Choroid plexus epithelial cell (primary cell): ENCODE measurements at places on chromosomes 12 and 14.

GRCh38 chr12:74988156-74988555, 221.5 kb downstream of the KCNC2 start:
- no peak for DNase-seq

- no peak for DNase-seq
These were observed 27.5 kb downstream of the ADGRD1 start for GRCh38 chr12:130981074-130981742.

DNA sequence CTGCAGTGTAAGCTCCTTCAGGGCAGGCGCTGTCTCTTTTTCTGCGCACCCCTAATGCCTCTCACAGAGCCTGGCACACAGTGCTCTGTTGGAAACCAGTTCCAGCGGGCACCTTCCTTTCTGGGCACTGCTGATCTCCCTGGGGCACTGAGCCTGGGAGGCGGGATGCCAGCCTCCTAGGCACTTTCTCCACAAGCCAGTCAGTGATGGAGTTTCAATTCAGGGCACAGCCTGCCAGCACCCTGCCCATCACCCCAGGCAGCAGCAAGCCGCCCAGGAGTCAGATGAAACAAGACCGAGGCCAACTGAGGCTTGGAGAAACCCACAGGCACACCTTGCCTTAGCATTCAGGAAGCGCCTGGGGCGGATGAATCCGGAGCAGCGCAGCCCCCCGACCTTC, 5.7 kb upstream of the CTDSP2 start:
- no peak for DNase-seq

DNA sequence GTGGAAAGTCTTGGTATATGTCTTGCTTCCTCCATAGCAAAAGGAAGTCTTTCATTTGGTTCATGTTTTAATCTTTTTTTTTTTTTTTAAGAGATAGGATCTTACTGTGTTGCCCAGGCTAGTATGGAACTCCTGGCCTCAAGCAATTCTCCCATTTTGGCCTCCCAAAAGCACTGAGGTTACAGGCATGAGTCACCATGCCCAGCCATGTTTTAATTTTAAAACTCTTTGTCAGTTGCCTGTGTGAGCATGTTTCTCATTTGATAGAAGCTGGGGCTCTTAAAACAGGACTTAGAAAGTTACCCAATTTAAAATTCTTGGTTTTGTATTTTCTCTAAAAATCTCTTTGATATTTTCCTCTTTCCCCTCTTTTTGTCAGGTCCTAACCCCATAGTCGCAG, 45.0 kb upstream of the REP15 start:
- no peak for DNase-seq

GRCh38 chr14:49955024-49955423, 62.1 kb downstream of the ARF6 start:
- no peak for DNase-seq

- DNase-seq = no peak
These were observed 297.3 kb upstream of the FAR2 start for GRCh38 chr12:28851781-28852180.

DNA sequence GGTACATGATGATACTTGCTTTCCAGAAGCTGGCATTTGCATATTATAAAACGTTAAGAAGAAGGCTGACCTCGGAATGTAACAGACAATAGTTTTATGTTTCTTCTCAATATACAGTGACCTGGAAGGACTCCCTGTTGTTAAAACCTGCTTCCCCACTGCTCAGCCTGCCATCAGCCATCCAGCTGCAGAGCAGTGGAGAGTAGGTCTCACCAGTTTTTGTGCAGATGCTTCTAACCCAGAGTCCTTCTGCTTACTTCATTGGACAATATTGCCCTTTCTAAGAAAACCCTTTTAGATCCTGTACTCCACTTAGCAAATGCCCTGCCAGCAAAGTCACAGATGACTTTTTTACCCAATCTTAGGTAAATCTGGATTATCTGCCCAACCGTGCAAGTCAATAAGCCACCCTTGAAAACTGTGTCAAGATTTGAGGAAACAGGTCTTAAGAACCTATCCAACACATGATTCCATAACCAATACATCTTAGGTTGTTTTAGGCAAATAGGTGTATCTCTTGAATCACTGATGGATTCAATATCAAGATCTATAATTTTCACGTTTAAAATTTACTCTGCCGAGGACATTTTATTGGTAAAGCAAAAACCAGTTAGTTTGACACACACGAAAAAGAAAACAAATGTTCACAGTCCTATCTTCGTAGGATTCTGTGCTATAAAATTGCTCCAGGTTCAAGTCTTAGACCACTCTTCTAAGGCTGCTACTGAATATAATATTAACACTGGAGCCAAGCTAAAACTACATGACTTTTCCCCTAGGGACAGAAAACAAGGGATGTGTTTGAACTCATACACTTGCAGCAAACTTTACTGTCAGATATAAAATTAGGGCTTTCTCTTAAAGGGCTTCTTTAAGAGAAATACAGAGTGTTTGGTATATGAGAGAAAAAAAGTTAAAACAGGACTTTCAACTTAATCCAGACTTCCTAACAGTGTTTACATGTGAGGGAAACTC, 5.7 kb downstream of the PHLDA1 start:
- peak; percentile 82 for DNase-seq

GRCh38 chr14:100297320-100298300, 8.6 kb downstream of the SLC25A29 start:
- DNase-seq = peak; percentile 89

GRCh38 chr12:60872219-60872618, 1276.4 kb downstream of the SLC16A7 start:
- no peak for DNase-seq

DNA sequence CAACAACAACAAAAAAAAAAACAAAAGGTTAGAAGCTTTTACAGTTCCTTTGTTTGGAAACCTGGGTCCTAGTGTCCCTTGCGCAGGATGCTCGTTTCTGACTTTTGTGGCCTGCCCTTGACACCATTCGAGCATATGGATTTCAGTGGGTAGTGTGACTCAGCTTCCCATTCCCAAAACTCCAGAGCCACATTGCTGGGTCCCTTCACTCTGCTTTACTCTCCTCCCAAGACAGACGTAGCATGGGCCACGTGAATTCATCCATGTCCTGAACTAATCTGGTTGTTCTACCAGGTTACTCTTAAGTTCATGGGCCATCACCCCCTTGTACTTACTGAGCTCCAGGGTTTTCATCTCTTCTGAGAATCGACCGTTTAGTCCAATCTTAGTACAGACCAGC, 68.0 kb upstream of the MAX start:
- DNase-seq = no peak

- DNase-seq = no peak
These were observed 177.8 kb upstream of the EEA1 start for GRCh38 chr12:93106910-93107309.

DNA sequence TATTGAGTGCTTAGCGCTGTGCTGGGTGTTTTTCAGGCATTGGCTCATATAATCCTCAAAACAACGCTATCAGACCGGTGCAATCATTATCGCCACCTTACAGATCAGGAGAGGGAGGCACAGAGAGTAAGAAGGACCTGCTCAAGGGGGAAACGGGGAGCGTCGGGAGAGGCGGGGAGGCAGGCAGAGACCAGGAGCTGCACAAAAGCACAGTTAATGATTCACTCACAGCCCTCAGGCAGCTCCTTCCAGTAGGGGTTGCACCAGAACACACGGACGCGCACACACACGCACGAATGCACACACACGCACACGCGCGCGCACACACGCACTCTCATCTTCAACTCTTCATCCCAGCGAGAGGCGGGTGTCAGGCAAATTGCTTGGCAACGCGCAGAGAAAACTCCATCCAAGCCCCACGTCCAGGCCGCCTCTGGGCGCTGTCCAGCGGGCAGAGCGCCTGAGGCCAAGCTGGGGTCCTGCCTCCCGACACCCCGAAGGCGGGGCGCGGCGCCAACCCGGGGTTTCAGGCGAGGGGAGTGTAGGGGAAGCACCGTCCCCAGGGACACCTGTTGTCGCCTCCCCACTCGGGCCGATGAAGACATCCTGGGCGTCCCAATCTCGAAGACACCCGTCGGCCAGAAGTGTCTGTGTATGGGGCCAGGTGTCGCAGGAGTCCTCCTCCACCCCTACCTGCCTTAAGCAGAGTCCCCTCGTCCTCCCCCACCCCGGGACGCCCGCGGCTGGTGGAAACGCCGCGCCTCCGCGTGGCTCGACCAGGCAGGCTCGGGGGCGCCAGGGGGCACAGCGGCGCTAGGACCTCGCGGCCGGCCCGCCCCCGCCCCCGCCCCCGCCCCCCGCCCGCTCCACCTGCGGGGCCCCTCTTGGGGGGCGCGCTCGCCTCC, 35.5 kb upstream of the STON2 start:
- DNase-seq = peak; percentile 18

GRCh38 chr14:93304771-93305170, 28.1 kb downstream of the BTBD7 start:
- peak; percentile 77 for DNase-seq

DNA sequence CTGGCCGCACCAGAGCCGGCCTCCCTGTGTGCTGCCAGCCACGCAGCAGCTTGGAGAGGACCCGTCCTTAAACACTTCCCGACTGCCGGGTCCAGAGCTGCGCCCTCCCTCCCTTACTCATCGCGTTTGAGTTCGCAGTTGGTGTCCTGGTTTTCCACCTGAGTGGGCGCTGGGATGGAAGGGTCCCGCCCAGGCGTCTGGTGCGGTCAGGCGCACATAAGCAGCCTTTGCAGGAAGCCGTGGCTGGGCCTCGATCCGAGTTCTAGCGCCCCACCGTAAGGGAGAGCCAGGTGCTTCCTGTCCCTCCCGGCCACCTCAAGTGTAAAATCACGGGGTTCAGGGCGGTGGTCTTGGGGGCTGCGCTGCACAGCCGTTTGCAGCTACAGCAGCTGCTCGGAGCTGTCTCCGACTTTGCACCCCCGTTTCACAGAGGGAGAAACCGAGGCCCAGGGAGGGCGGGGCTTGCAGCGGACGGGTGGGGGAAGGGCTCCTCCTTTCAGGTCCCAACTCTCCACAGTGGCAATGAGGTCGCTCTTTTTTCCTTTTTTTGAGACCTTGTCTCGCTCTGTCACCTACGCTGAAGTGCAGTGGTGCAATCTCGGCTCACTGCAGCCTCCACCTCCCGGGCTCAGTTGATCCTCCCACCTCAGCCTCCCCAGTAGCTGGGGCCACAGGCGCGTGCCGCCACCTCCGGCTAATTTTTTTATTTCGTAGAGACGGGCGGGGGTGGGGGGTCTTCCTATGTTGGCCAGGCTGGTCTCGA, 51.3 kb downstream of the LRCOL1 start:
- DNase-seq = no peak
